ENCODE measurements at places on chromosomes 12 and 14.
A peak's percentile ranks its signal among the peaks of the same experiment; 100 is the strongest.

GRCh38 chr12:6461401-6462233 lies 8.9 kb downstream of the VAMP1 start:
- DNase-seq, result no peak

GRCh38 chr12:124551268-124552144 lies 15.9 kb downstream of the NCOR2 start:
- no peak for DNase-seq

GRCh38 chr12:42102720-42103119 lies 42.0 kb downstream of the GXYLT1 start:
- no peak for DNase-seq

DNA sequence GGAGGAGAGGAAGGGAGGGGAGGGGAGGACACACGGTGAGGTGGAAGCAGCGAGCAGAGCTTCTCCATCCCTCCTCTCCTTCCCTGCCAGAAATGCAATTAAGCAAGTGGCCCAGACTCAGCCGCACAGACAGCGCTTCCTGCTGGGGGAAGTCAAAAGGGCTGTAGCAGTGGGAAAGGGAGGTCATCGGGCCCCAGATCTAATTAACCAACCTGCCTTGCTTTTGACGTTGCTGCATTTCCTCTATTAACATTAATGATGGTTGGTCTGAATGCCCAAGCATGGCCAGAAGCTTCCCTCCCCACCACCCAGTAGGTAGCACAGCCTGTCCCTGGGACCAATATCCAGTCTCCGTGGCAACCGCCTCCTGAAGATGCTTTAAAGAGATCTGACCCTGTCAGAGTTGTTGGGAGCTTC lies 4.6 kb upstream of the NGB start:
- no peak for DNase-seq

- no peak for DNase-seq
Measured at GRCh38 chr14:65250162-65250495, 147.8 kb upstream of the MAX start.

- DNase-seq, result peak; percentile 72
Measured at GRCh38 chr12:132279184-132279889, 50.1 kb downstream of the GALNT9 start.

DNA sequence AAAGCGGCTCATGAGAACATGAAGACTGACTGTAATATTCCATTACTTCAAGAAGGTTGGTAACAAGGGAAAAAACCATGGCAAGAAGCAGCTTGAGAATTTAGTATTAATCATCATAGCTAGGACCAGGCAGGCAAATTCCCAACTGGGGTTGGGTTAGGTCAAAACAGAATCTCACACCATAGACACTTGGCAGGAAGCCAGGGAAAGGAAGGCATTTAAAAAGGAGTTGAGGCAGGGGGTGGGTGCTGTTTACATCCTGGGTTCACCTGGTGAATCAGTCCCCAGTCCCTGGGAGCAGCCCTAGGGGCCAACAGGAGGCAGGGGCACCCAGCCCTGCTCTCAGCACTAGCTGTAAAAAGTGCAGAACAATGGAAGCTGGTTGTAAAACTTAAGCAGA lies 108.6 kb downstream of the EGLN3 start:
- no peak for DNase-seq

GRCh38 chr12:90390947-90391346 lies 564.0 kb downstream of the CCER1 start:
- DNase-seq, result no peak

DNA sequence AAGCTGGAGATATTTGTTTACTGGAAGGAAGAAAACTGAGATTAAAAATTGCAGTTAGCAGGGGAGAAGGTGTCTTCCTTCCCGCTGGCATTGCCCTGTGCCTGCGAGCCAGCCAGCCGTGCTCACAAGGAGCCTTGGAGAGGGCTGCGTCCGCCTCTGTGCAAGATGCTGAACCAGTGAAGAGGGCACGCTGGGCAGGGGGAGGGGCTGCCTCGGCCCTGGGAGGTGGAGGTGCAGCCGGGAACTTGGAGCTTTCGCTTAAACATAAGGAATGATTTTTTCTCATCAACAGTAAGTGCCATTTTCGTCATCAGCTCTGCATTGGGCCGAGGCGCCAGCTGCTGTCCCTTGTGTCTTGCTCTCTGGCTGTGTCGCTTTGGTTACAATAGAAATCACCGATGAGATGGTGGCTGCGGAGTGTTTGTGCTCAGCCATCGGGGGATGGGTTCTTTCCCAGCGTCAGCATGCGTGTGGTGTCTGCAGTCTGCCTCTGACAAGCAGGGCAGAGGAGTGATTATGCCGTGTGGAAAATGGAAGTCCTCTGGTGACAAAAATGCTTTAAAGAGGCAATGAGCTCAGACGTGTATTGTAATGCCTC lies 97.3 kb downstream of the ESR2 start:
- DNase-seq, result no peak

DNA sequence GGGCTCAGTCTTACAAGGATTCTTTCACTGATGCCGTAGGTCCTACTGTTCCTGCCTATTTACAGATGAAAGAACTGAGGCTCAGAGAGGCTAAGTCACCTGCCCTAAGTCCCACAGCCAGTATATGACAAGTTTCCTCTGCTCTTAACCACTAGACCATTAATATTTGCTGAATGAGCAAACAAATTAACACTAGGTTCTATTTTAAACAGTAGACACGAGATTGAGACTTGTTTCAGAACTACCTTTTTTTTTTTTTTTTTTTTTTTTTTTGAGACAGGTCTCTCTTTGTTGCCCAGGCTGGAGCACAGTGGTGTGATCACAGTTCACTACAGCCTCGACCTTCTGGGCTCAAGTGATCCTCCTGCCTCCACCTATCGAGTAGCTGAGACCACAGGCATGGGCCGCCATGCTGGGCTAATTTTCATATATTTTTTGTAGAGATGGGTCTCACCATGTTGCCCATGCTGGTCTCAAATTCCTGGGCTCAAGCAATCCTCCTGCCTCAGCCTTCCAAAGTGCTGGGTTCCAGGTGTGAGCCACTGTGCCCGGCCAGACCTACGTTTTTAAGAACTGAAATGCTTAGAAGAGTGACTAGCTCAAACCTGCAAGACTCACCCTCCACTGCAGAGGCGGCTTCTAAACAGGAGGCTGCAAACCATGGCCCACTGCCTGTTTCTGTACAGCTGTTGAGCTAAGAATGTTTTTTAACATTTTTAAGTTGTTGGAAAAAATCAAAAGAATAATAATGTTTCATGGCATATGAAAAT lies 12.9 kb downstream of the SYNE3 start:
- DNase-seq, result no peak
